ENCODE measurements at places on chromosomes 5 and 9.

DNA sequence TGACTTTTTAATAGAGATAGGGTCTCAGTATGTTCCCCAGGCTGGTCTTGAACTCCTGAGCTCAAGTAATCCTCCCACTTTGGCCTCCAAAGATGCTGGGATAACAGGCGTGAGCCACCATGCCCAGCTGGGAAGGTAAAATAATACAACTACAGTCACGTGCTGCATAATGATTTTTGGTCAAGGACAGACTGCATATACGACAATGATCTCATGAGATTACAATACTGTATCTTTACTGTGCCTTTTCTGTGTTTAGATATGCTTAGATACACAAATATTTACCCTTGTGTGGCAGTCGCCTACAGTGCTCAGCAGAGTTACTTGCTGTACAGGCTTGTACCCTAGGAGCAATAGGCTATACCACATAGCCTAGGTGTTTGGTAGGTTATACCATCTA lies 14.2 kb upstream of the IRF1 start:
- no peak for DNase-seq

DNA sequence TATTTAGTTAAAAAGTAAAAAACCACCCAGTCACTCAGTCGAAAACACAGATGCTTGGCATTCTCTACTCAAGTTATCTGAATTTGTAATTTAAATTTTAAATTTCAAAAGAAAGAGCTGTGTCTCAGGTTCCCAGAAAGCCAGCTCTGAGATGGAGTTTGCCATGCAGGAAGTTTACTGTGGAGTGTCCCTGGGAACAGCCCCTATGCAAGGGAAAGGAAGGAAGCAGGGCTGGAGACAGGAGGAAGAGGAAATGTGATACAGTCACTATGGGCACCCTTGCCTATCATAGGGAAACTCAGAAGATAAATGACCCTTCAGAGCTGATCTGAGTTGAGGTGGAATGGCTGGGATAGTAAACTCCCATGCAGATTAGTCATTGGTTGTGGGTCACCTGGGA lies 408.8 kb upstream of the ACTBL2 start:
- no peak for DNase-seq

DNA sequence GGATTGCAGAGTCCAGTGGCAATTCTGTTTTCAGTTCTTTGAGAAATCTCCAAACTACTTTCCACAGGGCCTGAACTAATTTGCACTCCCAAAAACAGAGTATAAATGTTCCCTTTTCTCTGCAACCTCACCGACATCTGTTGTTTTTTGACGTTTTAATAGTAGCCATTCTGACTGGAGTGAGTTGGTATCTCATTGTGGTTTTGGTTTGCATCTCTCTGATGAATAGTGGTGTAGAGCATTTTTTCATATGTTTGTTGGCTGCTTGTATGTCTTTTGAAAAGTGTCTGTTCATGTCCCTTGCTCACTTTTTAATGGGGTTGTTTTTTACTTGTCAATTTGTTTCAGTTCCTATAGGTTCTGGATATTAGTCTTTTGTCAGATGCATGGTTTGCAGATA lies 72.6 kb downstream of the PALM2AKAP2 start:
- no peak for DNase-seq

DNA sequence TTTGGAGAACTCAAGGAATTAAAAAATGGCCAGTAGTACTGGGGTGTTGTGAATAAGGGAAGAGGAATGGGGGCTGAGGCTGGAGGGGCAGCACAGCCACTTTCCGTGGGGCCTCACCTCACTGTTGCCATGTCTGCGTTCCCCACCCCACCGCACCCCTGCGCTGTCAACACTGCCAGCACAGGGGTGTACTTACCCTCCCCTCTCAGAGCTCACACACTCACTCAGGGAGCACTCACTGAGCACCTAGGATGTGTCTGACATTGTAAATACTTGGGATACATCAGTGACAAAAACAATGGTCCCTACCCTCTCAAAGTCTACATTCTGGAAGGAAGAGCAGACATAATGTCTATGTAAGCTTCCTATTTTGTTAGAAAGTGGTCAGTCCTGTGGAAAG lies 3.4 kb upstream of the RPS14 start:
- no peak for DNase-seq

Data from GDM1 (cell line).